ENCODE measurements at places on chromosomes 12 and 14. TPM values are rescaled to one million over a fixed set of nuclear protein-coding genes. Genes with fewer than 3 reads are reported as not detected.

PAPLN gene
- 0.20 TPM for total RNA-seq

CEP170B gene
- 8.4 TPM for total RNA-seq

TEX52 gene
- not detected for total RNA-seq

OTX2 gene
- total RNA-seq, result 0.22 TPM

- DNase-seq, result no peak
These were observed 7.2 kb downstream of the ADAM20 start for GRCh38 chr14:70527501-70528105.

Measured in T-cell (primary cell).